Heart left ventricle (tissue), 16 donors: ENCODE measurements at places on chromosomes 16 and 17.
A peak's percentile ranks its signal among the peaks of the same experiment; 100 is the strongest.

- DNase-seq: no peak
Measured at GRCh38 chr17:8294814-8295316, 335 bp downstream of the SLC25A35 start.

DNA sequence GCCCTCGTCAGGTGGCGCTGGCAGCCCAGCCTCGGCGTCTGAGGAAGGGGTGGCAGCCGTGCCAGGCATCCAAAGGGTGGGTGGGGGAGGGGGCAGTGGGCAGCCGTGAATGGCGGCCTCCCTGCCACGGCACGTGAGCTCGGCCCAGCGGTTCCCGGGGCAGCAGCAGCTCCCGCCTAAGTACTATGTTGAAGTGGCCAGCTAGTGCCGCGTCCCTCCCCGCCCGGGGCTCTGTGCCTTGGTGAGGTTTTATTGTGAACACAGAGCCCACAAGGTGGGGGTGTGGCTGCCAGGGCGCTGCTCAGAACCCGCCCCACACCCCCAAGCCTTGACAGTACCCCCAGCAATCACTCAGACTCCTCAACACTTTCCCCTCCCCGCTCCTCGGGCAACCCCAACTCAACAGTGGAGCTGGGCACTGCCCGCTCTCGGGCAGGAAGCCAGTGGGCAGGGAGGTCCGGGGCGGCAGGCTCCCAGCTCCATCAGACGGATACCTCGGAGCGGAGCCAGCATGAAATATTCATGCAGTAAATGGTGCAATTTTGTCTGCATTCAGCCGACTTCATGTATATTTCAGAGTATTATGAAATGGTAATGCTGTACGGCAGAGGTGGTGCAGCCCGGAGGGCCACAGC is 80.4 kb downstream of the ENGASE start:
- no peak for DNase-seq

- DNase-seq: peak; percentile 47
Measured at GRCh38 chr17:75271955-75272847, 1.2 kb upstream of the MIF4GD start.

DNA sequence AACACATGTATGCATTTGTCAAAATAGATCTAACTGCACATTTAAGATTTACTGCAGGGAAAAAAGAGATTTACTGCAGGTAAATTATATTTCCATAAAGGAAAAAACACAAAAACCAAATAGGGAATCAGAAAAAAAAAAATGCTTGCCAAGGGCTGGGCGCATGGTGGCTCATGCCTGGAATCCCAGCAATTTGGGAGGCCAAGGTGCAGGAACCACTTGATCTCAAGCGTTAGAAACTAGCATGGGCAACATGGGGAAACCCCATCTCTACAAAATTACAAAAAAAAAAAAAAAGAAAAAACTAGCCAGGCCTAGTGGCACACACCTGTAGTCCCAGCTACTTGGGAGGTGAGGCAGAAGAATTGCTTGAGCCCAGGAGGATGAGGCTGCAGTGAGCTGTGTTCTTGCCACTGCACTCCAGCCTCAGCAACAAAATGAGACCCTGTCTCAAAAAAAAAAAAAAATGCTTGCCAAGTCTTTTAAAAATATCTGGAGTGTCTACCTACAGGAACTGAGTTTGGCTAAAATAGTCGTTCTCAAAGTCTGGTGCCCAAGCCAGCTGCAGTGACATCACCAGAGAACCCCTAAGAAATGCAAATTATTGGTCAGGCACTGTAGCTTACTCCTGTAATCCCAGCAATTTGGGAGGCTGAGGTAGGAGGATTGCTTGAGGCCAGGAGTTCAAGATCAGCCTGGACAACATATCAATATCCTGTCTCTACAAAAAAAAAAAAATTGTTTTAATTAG is 17.5 kb downstream of the TRIM25 start:
- no peak for DNase-seq

DNA sequence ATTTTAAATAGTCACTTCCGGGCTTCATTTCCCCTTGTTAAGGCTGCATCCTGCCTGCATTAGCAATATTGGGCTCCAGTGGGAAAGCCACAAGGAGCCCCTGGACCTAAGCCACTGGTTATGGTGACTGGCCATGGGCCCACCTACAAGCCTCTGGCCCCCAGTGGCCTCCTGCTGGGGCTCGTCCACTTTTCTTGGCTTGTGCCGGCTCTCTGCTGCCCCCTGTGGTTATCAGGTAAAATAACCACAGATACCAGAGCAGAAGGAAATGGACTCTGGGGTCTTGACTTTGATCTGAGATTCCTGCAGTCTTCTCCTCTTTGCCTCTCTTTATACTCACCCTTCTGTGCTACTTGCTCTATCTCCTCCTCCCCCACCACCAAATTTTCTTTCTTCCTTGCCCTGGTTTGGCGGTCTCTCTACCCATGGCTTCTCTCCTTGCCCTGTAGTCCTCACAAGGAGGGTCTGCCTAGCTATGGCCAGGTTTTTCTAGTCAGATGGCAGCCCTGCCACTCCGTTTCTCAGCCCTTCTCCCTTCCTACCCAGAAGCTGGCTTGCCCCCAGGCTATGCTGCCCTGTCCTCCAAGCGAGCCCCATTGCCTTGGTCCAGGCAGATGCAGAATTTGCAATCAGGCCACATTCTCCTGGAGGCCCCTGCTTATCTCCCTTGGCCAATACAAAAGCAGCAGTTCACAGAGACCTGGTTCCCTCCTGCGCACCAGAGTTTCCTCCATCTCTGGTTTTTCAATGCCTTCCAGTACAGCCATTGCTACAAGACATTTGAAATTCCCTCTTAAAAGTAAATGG is 82.9 kb upstream of the RCVRN start:
- DNase-seq: peak; percentile 24

GRCh38 chr16:4385066-4385788 is 13.6 kb downstream of the VASN start:
- no peak for DNase-seq

DNA sequence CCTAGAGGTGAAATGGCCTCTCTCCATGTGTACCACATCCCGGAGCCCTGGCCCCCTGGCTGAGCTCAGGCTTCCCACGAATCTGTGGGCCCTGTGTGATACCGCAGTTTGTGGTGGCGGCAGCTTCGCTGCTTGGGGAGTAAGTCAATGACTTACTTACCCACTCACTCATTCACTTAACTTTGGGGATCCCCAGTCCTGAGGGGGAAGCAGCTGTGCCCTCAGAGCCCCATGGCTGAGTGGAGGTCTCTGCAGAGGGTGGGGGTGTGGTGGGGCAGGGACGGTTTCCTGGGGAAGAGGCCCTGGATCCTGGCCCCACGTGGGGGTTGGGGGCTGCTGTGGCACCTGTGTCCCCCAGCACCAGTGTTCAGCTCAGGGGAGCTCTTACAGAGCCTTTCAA is 13.2 kb downstream of the KCNJ12 start:
- no peak for DNase-seq
